Stimulated activated CD8-positive, alpha-beta memory T cell treated with anti-CD3 and anti-CD28 coated beads, Interleukin-7, amount 100 ng/mL, for 1 hour (primary cell): ENCODE measurements at places on chromosomes 7 and 10.

DNA sequence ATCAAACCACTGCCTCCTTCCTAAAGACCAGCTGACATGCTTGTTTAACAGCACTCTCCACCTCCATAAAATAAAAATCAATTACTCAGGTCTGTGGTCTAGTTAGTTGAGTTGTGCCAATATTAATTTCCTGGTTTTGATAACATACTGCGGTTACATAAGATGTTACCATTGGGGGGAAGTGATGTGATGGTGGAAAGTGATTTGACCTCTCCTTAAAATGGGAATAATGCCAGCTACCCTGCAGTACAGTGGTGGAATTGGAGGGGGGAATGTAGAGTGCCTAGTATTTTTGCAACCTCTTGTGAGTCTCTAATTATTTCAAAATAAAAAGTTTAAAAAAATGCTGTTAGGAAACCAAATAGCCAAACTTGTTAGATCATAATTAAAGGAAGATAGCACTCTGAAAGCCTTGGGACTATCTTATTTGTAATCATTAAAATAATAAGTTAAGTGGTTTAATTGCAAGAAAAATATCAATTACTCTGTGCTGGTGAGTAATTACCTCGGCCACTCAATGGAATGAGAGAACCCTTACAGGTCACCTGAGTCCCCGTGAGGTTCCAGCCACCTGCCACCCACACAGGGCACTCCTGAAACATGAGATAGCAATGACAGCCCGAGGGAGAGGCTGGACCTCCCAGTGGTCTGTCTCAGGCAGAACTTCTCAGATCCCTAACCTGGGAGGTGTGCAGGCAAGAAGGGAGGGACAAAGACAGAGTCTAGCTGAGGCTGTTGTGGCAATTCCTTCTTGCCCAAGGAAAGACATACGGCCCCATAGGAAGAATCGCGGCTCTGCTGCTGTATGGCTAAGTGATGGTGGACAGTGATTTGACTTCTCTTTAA is 94.1 kb downstream of the SH3PXD2A start:
- no peak for DNase-seq

DNA sequence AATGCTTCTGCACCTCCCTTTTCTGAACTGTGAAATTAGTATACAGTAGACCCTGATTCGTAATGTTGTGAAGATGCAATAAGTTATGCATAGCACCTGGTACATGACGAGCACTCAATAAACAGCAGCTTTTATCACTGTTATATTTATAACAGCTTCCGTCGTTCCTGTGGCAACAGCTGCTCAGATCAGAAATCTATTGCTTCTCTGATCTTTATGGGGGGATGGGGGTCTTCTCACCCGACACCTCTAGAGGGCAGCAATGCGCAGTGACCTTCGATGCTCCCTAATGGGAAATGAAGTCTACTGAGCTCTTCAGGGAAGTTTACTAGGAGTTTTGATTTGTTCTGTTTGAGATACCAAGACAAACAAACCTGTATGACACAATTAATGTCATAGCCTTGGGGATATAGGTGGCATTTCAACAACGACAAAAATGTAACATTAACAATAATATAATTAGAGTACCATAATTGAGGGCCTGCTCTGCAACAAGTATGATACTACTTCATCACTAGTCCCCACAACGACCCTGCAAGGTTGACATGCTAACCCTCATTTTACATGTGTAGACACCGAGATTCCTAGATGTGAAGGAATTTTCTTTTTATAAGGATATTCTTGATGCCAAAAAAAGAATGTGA is 289.6 kb downstream of the SFMBT2 start:
- DNase-seq = peak; percentile 48

- no peak for DNase-seq
These were observed 732.1 kb upstream of the AUTS2 start for GRCh38 chr7:68866200-68866570.

DNA sequence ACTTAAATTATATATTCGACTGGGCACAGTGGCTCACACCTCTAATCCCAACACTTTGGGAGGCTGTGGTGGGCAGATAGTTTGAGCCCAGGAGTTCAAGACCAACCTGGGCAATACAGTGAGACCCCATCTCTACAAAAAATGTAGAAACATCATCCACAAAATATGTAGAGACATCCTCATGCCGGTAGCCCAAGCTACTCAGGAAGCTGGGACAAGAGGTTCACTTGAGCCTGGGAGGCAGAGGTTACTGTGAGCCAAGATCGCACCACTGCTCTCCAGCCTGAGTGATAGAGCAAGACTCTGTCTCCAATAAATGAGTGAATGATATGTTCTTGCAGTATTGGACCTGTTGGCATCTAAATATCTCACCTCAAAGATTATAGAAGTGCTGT is 22.6 kb upstream of the TNS3 start:
- DNase-seq = no peak

DNA sequence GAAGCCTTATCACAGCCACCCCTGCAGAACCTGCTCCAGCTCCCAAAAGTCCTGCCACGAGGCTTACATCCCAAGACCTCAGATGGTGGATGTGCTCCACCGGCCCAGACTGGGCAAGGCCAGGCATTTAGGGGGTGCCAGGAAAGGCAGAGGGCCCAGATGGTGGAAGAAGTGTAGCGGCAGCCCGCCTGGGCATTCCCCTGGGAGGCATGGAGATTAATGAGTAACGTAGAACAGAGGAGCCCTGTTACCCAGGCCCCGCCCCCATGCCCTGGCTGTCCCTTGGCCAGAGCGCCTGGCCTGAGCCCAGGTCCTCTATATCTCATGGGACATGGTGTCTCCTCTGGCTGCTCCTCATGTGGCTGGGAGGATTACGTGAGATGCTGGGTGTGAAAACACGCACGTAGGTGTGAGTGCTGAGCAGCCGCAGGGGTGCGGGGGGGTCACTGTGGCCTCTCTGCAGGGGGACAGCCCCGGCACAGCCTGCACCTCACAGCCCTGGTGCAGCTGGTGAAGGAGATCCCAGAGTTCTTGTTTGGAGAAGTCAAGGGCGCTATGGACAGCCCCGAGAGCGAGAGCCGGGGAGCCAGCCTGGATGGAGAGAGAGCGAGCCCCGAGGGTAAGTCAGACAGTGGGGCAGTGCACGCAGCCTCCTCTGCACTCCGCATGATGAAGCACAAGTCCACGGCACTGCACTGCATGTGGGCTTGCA is 52.9 kb downstream of the ZNF467 start:
- no peak for DNase-seq

DNA sequence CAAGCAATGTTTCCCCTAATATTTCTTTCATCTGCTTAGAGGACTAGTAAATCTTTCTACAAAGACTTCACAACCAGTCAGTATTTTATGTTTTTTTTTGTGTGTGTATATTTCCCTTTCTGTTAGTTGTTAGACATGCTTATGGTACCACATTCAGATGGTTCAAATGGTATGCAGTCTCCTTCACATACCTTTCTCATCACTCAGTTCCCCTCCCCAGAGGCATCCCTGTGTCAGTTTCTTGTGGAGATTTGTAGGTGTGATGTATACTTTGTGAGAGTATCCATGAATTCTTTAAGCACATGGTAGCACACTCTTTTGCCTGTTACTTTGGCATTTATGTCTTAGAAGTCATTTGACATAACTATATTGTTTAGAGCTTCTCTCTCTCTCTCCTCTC is 4.4 kb downstream of the ZNF485 start:
- DNase-seq = no peak

DNA sequence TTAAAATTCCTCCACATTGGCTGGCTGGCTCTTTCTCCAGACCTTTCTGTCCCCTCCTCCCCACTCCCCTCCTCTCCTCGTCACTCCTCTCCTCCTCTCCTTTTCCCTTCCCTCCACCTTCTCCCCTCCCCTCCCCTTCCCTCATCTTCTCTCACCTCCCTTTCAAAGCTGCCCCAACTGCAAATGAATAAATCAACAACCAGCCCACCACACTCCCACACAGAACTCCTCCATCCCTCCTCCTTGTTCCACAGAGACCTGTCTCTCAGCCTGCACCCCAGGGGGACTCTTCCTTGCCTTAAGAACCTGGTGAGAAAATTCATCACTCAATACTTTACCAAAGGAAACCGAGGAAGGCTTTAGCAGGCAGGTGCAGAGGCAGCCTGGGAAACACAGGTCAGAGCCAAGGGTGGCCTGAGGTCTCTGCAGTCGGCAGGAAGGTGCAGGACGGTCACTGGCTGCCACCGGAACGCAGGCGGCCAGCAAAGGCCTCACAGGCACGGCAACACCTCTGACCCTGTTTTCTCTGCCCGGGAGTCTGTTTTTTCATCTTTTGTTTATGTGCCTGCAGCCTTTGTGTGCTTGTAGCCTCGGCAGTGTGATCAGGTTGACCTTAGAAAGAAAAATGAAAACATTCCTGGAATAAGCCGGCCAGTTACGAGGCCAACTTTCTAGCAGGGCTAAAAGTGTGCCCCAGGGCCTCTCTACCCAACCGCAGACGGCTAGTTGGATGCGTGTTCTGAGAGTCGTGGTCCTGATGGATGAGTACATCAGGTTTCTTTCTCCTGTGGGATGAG is 207.6 kb upstream of the KLF6 start:
- no peak for DNase-seq

DNA sequence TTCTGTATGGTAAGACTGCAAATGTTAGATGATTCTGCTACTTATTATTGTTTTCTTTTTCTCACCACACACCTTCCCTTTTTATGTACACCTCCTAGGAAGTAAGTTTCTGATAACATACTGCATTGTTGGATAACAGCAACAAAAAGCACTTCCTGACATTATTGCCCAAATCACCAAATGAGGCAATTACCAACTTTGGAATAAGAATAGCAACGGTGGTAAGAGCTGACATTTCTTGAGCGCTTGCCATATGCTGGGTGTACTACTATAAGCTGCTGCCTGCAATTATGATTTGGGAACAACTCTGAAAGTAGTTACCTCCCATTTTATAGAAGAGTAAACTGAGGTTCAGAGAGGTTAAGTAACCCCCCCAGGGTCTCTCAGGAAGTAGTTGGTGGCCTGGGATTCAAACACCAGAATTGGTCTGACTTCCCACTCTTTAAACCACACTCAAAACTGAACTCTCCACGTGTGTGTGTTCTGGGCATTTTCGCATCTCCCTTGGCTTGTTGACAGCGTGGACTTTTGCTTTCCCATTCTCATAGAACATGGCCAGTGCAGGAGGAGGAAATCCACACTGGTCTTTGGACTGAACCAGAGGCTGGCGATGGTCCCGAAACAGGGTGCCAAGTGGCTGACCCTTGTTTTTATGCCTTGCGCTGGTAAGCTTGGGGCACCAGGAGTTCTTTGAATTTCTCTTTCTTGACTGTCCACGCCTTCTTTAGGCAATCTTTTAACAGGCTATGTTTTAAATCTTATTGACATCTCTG is 71.4 kb downstream of the TCF7L2 start:
- DNase-seq = no peak

DNA sequence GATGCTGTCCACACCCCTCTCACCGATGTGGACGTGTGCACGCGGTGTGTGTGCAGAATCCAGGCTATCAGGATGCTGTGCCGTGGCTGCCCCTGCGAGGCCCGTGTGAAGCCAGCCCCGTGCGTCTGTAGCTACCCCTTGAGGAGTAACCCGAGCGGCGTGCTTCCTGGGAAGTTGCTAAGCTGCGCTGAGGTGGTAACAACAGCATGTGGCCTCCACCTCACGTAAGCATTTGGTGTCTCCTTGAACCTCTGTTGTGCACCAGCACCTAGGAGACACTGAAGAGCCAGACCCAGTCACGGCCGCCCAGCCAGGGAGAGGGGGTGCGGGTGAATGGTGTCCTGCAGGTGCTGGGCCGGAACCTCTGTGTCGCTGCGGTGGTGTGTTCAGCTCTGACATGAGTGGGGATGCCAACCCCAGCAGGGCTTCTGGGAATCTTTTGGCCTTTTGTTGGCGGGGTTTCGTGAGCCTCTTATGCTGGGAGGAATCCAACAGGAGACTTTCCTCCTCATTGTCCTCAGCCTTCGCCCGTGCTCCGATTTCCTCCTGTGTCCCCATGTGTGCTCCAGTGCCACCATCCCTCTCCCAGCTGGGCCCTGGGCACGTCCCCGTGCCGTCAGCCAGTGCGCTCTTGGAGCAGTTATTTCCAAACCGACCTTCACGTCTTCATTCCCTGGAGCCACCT is 60.4 kb downstream of the DNAJB6 start:
- no peak for DNase-seq

GRCh38 chr7:37765872-37766525 is 82.4 kb upstream of the NME8 start:
- DNase-seq = no peak

DNA sequence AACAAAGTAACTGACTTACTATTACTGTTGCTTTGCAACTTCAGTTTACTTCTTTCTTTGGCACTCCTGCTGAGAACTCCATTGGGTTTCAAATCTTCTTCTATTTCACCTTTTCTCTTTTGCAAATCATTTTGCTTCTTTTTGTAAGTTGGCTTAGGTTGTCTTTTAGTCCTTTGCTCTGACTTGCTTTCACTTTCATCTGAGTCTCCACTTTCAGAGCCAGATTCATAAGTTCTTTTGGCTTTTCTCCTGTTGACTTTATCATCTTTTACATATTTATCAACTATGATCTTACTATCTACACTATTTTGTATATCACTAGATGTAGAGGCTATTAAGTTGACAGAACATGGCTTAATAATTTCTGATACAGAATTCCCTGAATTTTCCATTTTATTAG is 73.4 kb downstream of the NRBF2 start:
- DNase-seq = no peak

- DNase-seq = no peak
These were observed 48.3 kb downstream of the ALOX5 start for GRCh38 chr10:45422207-45422865.

DNA sequence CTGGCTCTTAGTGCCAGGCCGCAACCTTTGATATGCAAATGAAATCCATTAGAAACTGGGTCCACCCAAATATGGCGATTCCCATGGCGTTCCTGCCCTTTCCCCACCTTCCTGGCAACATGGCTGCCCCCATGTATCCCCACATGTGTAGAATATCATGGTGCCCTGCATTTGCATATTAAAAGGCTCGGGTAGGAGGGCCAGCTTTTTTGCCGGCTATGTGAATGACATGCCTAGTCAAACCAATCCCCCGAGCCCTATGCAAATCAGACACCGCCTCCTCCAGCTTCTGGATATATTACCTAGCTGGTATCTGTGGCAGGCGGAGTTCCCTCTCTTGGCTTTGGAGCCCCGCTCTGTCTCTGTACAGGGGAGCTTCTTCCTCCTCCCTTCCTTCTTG is 18.3 kb downstream of the MMS19 start:
- no peak for DNase-seq

DNA sequence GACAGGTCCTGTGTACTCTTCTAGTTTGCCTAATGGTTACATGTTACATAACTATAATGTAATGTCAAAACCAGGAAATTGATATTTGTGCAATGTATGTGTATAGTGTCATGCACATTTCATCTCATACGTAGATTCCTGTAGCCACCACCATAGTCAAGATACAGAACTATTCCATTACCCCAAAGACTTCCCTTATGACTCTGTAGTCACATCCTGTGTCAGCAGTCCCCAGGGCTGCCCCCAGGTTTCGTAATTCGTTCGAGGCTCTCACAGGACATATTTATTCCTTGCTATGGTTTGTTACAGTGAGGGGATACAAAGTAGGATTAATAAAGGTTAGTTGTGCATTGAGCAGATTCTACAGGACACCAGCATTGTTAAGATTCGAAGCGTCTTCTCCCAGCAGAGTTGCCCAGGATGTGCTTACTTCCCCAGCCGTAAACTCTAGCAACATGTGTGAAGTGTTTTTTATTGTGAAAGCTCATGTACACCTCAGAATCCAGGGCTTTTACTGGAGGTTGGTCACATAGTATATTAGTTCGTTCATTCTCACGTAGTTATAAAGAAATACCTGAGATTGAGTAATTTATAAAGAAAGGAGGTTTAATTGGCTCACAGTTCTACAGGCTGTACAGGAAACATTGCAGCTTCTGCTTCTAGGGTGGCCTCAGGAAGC is 18.6 kb downstream of the RABGEF1 start:
- no peak for DNase-seq
